MG63 (cell line): ENCODE measurements at places on chromosomes 16 and 17. TPM values are rescaled to one million over a fixed set of nuclear protein-coding genes. Genes with fewer than 3 reads are reported as not detected.

DNA sequence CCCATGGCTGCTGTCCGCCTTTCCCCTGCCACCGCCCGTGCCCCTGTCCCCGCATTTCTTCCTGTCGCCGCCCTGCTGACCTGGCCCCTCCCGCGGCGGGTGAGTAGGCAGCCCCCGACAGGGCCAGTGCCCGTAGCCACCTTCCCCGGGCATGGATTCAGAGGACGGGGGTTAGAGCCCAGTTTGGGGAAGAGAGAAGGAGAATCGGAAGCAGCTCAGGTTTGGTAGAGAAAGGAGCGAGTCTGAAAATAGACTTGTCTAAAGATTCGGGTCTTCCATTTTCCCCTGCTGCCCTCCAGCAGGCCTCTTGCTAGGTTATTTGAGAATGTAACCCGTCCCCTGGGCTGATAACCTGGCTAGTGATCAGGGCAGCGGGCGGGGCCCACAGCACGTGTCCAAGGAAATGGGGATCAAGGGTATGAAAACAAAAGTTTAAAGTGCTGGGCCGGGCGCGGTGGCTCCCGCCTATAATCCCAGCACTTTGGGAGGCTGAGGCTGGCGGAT is 7.9 kb upstream of the CLDN9 start:
- DNase-seq: peak; percentile 78

- DNase-seq: no peak
These were observed 19.8 kb downstream of the FMNL1 start for GRCh38 chr17:45241328-45242028.

KRT28 gene
- not detected in 2 replicates for total RNA-seq

UTS2R gene
- total RNA-seq: not detected in 2 replicates

GRCh38 chr17:43400943-43401717 is 2.3 kb downstream of the ARL4D start:
- DNase-seq: peak; percentile 97

PRAC1 gene
- total RNA-seq: not detected in 2 replicates

SLC5A11 gene
- total RNA-seq: not detected in 2 replicates

DNA sequence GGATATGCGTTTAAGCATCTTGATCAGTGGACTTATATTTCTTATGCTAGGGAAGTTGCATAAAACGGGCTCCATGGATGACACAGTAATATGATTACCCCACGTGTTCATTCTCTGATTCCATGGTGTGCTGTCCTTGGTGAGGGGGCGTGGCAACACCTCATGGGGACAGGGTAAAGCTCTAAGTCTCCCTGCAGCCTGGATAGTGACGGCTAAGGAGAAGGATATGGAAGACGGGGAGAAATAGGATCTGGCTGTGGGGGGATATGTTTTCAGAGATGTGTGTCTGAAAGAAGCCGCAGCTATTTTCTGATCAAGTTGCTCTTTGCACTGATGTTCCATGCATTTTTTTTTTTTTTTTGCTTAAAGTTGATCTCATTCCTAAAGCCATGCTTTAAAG is 84.3 kb downstream of the MARCHF10 start:
- no peak for DNase-seq

DNA sequence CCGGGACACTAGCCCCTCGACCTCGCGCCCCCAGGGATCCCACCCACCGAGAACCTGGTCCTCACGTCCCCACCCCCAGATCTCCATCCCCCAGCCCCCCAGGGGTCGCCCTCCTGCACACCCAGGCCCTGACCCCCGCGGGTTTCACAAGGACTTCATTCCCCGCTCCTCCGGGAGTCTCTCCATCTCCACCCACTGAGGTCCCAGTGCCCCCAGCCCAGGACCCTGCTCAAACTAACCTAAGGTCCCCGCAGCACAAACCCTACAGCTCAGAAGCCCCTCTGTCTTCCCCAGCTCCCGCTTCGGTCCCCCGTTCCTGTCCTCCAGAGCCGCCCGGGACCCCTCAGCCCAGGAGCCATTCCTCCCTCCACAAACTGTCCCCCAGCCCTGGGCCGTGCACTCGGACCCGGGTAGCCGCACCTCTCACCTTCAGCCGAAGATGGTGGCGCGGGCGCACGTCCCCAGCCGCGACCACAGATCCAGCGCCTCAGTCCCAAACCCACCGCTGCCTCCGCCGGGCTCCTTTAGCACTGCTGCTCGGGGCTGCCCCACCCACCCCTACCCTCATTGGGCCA is at the start of gene MYH10:
MYH10 (minus strand) TSS at position 499 of the 575 bp plus-strand sequence. CDS start 7,479 bp downstream, outside the sequence.
- no peak for DNase-seq

DNA sequence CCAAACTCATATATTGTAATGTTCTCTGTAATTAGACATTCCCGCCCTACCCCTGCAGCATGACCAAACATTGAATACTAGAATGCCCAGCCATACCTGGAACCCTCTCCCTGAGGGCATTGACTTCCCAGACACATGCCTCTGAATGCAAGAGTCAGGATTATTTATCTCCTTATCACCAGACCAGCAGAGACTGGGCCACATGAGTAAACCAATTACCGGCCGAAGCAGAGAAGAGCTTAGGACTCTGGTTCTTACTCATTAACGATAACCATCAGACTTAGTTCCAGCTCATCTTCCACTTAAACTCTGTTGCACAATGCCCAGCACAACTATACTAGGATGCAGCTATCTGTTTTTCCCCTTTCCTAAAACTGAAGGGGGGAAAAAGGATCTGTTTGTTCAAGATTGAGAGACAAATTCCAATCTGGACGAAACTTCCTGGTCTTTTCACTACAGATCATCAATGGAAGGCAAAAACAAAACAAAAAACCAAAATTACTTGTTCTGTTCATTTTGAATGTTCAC is 88.2 kb upstream of the CORO6 start:
- DNase-seq: no peak

WNK4 gene
- total RNA-seq: not detected in 2 replicates

TRPV3 gene
- 0.07 TPM in 1 of 2 replicates, not detected in the other for total RNA-seq

- DNase-seq: no peak
These were observed 79.5 kb upstream of the CCL1 start for GRCh38 chr17:34442387-34443111.

TMEM106A gene
- 0.10 and 0.99 TPM in 2 replicates for total RNA-seq

- DNase-seq: no peak
These were observed 13.7 kb upstream of the OSGIN1 start for GRCh38 chr16:83939266-83939855.
